ENCODE measurements at places on chromosomes 5 and 9.

GRCh38 chr9:31629292-31629691, 755.2 kb upstream of the ACO1 start:
- no peak for DNase-seq

- DNase-seq = no peak
Measured at GRCh38 chr9:125202846-125203618, 2.7 kb downstream of the RABEPK start.

- no peak for DNase-seq
Measured at GRCh38 chr5:2282893-2283292, 400.2 kb upstream of the IRX4 start.

GRCh38 chr5:126003309-126003708, 419.9 kb upstream of the GRAMD2B start:
- peak; percentile 71 for DNase-seq

- peak; percentile 85 for DNase-seq
Measured at GRCh38 chr5:96629774-96630173, 32.4 kb upstream of the CAST start.

- DNase-seq = no peak
Measured at GRCh38 chr5:170139786-170140335, 34.2 kb downstream of the FOXI1 start.

DNA sequence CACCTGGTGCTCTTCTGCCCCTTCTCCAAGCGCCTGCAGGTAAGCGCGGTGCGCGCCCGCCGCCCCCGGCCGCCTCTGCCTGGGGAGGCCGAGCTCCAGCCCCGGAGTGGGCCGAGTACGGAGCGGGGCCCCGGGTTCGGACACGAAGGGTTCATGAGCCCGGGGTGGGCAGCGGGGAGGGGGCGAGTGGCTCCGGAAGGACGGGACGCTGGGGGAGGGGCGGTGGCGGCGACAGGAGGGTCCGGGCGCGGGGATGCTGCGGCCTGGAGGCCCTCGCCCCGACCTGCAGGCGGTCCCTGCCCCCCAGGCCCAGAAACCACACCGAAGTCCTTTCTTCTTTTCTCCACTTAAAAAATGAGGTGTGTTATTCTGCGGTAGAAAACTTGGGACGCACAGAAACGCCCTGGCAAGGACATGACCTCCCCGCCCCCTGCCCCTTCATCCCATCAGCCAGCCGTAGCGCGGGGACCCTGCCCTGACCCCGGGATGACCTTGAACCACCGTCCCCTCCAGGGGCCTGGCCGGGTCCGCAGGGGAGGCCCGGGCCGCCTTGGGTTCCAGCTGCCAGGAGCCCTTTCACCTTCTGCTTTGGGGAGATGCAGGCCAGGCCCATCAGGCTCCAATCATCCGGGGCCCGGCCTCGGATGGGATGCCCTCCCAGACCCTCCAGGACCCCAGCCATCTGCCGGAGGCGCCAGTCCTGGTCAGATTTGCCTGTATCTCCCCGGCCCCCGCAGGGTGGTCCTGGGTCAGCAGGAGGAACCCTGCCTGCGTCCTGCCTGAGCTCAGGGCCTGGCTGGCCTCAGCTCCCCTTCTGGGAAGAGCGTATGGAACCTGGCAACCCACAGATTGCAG, 545 bp downstream of the DIPK1B start:
- DNase-seq = no peak

DNA sequence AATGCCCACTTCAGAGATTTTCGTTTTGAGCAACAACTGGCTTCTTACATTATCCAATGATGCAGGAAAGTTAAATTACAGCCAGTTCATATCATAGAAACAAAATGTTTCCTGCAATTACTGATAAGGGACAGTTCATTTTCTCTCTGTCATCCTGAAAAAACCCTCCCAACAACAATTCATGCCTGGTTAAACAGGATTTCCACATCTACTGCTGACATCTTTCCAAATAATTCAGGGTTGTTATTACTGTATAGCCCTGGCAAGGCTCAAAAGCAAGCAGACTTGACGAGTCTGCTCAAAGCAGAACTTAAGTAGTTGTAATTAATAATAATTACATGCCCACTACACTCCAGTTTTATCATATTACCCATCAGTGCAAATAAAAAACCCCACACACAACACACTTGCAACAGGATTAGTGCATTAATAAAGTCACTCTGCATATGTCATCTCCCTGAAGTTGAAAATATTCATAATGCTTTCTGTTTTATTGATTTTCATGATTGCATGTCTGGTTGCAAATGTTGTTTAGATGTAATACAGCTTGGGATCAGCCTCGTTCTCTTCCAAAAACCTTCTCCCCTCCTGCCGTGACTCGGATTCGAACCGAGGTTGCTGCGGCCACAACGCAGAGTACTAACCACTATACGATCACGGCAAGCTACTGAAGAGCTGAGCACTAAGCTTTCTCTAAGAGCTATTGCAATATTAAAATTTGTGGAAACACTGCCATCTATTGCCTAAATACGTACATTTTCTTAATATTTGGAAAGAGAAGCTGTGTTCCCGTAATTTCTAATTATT, 119.6 kb upstream of the NFIB start:
- DNase-seq = peak; percentile 38

DNA sequence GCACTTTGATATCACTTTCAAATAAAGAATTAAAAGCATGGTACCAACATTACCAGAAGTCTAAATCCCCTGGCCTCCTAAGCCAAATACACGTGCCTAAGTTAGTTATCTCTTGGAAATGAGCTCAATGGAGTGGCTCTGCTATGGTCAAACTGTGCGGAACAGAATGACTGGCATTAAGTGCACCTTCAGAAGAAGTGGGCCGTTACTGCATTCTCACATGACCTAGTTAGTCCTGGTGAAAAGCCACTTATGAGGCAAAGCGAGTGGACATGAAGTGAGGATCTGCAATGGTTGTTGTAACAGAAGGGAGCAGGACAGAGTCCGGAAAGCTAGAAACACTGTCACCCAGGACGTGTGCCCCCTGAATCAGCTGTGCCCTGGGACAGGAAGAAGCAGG, 633.1 kb downstream of the IRX1 start:
- DNase-seq = no peak

GRCh38 chr5:35081134-35081533, 33.4 kb upstream of the AGXT2 start:
- DNase-seq = no peak

DNA sequence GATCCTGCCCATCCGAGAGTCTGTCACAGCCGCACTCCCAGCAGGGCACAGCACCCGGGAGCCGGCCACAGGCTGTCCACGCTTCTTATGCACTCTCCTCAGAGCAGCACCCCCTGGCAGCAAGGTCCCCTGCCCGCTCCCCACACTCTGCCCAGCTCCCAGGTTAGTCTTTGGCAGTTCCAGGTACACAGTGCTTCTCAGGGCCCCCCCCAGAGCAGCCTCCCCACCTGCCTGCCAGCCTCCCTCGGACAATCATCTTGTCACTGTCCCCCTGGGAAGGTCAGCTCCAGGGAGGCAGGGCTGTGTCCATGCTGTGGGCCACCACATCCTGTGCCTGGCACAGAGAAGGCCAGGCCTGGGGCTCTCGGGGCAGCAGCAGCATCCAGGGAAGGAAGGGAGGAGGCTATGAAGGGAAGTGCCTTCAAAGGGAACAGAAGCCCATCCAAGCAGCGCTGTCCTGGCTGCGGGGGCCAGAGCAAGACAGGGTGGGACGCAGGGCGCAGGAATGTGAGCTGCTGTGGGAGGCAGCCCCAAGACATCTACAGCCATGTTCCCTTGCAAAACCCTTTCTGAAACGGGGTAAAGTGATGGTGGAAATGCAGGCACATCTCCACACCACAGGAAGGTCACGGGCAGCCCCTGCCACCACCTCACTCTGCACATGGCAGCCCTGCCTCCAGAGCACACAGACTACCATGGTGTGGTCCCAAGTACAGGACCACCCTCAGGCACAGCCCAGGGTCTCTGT, 68.6 kb upstream of the ADAMTS2 start:
- no peak for DNase-seq

GRCh38 chr9:89740722-89741121, 135.9 kb downstream of the GADD45G start:
- no peak for DNase-seq

DNA sequence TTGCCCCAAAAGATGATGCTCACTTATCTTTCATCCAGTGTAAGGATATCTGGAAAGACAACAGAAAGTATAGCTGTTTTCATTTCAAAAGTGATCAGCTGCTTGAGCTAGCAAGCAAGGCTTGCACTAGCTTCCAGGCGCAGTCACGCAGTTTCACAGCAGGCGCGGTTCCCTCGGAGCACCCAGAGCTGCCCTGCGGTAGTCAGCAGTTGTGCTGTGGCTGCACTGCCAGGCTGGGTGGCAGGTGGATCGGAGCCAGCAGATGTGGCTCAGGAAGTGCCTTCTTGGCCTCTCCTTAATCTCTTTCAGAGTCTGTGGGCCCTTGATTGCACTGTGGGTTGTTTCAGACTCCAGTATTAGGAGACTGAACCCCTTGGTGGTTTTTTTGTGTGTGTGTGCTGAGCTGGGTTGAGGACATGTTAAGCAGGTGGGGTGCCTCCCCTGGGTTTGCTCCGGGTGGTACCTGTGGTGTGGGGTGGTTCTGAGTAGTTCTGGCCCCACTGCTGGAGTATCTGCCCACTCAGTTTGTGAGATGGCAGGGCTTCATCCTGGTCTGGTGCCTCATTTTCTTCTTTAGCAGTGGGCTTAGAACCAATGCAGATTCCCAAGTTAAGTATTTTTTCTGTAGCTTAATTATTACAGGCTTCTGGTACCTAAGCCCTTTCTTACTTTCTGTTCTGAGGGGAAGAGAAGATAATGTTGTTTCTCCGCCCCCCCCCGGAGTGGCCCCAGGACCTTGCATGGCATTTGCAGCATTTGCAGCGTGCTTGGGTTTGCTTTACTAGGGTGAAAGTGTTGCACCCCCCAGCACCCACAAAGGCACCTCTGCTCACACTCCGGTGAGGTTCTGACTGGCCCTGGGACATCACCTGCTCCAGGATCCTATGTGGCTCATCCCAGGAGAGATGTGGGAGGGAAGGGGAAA, 16.4 kb downstream of the TENT4A start:
- no peak for DNase-seq

DNA sequence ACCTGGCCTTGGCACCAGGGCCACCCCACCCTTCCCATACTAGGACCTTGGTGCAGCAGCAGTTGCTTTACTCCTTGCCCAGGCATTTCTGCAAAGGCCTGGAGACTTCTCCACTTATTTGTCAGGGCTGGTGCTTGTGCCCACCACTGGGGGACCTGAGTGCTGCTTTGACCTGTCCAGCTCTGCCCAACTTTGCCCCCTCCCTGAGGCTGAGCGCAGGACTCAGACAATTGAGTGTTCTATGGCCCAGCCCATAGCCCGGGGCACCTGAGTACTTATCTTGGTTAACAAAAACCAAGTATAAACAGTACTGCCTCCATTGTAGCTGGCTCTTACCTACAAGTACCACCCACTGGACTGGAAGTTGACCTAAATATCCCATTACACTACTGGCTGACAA, 406.1 kb upstream of the CHD1 start:
- no peak for DNase-seq

- DNase-seq = peak; percentile 70
Measured at GRCh38 chr5:153402550-153402949, 87.9 kb upstream of the GRIA1 start.

DNA sequence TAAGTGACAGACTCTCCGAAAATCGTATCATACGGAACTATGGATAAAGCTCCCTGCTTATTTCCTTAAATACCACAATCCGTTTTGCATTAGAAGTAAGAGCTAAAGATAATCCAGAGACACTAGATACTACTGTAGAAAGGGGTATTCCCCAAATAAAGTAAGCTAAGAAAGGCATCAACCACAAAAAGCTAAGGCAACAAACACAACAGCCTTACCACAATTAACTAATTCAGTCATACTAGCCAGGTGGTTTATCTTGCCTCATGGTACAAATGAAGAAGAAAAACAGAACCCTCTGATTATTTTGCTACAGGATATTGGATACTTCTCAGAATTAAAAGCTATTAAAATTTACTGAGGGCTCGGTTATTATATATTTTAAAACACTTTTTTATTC, 14.1 kb downstream of the ERP44 start:
- DNase-seq = no peak

GRCh38 chr9:136599074-136599531, 53.3 kb upstream of the NOTCH1 start:
- no peak for DNase-seq

- no peak for DNase-seq
Measured at GRCh38 chr9:132631685-132632084, 38.1 kb downstream of the DDX31 start.

- no peak for DNase-seq
Measured at GRCh38 chr5:111930905-111931461, 174.0 kb upstream of the NREP start.

Data from fibroblast of skin of left quadriceps (primary cell).